Fibroblast of skin of left biceps (primary cell): ENCODE measurements at places on chromosomes 1 and 21.

DNA sequence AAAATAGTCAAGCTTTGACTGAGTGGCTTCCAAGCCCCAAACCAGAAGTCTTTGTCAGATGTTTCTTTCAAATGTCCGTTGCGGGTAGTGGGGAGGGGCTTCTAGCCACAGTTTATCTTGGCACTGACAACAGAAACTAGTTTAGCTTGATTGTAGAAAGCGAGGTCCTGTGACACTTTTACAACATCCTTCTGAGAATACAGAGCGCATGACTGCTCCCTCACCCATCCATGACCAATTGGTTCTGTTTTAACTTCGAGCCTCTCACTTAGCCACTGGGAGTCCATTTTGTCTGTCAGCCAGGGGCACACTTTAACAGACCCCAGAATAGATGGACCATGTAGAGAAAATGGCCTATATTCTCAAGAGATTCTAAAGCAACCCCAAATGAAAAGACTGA lies 199.2 kb upstream of the ST6GALNAC5 start:
- no peak for DNase-seq

- no peak for DNase-seq
Measured at GRCh38 chr1:247482747-247483146, 24.8 kb upstream of the OR2B11 start.

GRCh38 chr1:49686107-49686506 lies 337.6 kb downstream of the AGBL4 start:
- no peak for DNase-seq

DNA sequence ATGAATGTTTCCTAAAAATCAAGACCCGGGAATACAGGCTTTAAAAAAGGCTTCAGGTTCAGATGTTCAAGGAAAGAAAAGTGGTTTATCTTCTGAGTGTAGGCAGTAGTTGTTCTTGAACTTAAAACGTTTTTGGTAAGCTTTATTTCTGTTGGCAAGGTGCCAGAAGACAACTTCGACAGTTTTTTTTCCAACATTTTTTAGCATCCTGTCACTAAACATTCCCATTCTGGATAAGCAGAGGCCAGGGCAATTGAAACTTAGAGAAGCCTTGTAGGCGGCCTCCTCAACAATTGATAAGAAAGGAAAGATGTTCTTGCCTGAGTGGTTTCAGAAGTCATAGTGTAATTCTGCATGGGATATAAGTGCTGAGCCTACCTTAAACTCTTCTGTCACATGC lies 66.7 kb downstream of the PATJ start:
- DNase-seq: peak; percentile 20

GRCh38 chr1:171566467-171566866 lies 55.6 kb upstream of the MYOCOS start:
- no peak for DNase-seq

DNA sequence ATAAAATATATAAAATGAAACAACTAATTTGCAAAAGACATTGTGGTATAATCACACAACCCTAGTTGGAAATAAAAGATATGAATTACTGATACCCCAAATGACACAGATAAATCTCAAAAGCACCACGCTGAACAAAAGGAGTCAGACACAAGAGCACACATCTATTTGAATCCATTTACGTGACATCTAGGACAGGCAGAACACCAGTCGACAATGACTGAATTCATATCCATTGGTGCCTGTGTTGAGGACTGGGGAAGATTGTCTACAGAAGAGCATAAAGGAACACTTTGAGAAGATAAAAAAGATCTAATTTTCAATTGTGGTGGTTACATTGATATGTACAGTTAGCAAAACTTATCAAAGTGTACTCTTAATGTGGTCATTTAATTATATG lies 874.1 kb downstream of the LTN1 start:
- DNase-seq: no peak

DNA sequence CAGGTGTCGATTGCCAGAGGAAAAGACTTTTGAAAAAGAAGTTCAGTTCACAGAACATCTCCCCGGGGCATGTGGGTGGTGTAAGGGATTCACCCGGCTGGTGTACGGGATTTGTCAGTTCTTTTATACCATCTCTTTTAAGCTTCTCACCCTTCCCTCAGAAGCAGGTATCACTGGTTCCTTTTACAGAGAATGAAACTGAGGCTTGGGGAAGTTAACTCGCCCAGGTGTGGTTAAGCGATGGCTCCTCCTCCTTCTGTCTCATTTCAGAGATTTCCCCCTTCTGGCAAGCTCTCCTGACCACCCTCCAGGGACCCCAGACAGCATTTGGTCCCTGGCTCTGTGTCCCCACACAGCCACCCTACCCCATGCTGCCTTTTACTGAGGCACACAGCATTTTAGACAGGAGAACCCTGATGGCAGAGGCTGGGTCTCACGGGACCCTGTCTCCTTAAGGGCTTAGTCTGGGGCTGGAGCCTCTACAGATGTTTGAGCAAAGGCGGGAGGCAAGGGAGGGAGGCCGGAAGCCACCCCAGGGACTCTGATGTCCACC lies 2.8 kb upstream of the ECE1 start:
- DNase-seq: no peak

GRCh38 chr1:7400566-7400965 lies 370.5 kb upstream of the VAMP3 start:
- DNase-seq: no peak

DNA sequence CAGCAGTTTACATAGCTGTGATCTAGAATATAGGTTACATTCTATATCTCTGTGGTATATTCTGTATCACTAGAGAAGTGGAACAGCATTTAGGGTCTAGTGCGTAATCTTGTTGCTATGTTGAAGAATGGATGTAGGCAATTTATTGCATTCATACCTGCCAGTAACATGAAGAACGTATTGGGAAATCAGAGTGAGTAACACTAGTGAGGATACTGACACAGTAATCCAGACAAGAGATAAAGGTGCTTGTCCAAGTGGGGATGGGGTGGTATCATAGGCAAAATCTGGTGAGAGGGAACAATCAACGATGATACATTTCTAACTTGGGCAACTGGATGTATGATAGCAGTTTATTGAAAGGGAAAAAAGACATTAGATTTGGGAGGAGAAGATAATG lies 9.8 kb downstream of the PPP2R5A start:
- no peak for DNase-seq

DNA sequence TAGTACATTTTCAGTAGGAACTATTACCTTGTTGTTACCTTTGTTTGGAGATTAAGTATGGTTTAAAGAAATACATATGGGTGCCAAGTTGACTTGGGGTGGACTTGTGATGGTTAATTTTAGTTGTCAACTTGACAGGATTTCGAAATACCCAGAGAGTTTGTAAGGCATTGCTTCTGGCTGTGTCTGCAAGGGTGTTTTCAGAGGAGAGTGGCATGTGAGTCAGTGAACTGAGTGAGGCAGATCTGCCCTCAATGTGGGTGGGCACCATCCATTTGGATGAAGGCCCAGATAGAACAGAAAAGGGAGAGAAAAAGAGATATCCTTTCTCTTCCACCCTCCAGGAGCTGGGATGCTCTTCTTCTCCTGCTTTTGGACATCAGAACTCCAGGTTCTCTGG lies 315.5 kb downstream of the GPATCH2 start:
- DNase-seq: no peak

DNA sequence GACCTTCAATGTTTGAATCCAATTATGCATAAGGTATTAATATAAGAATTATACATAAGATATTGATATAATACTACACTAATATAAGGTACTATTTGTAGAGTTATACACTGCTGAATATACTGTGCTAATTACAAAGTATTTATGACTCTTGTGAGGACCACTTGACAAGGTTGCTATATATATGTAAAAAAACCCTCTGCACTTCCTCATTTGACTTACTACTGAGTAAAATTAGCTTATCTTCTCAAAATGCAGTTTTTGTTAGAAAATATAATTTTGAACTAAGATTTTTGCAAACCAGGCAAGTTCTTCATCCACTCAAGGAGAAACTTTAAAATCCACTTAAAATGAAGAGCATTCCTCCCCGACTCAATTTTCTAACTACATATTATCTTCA lies 8.5 kb downstream of the SIKE1 start:
- DNase-seq: no peak

- DNase-seq: peak; percentile 48
Measured at GRCh38 chr21:38219049-38219628, 37.7 kb upstream of the KCNJ15 start.

GRCh38 chr1:234307726-234308125 lies 65.5 kb upstream of the COA6 start:
- no peak for DNase-seq

DNA sequence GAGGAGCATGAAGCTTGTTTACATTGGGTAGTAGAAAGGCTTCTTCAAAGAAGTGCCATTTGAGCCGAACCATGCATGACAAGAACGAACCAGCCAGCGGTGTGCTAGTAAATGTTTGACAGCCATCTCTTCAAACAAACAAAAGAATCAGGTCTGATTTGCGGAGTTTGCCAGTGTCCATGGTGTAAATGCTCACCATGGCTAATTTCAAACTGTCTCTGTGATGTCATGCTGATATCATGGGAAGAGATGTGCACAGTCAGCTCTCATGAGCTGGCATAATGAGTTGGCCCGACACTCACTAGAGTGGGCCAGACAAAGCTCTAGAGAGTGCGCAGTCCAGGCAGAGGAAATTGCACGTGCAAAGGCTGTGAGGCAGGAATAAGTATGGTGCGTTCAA lies 101.1 kb downstream of the KAZN start:
- no peak for DNase-seq
